Effector memory CD8-positive, alpha-beta T cell (primary cell): ENCODE measurements at places on chromosomes 1 and 21.

- DNase-seq: no peak
Measured at GRCh38 chr21:43720539-43721166, 1.7 kb downstream of the PDXK start.

DNA sequence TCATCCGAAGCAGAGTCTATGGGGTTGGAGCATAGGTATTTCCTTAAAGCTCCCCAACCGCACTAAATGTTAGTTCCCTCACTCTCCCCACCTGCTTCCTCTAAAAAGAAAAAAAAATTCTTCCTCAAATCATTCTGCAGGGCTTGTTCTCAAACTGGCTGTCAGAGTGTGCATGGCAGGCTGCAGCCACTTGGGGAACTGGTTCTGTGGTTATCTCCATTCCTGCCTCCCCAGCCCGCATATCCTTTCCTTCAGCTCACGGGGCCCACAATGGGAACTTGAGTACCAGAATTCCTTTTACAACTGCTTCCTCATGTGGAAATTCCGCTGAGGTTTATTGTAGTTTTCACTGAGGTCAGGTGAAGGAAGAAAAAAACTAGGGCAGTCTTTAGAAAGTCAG is 159.2 kb downstream of the PIGK start:
- no peak for DNase-seq

GRCh38 chr1:190029441-190029840 is 448.2 kb downstream of the BRINP3 start:
- DNase-seq: no peak

GRCh38 chr1:223755992-223756775 is 43.8 kb downstream of the CAPN2 start:
- DNase-seq: no peak

DNA sequence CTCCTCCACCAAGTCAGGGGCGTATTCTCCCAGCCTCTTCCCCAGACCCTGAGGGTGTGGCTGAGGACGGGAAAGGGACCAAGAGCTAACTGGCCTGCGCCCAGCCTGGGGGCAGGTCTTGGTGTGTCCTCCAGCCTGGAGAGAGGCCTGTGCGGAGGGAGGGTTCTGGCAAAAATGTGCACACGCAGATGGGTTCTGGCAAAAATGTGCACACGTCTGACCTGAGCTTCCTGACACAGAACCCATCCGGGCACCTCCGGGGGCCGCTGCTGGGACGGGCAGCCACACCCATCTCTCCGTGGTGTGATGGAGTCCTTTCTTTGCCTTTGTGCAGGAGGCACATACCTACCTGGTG is 23.1 kb upstream of the PKP1 start:
- no peak for DNase-seq

DNA sequence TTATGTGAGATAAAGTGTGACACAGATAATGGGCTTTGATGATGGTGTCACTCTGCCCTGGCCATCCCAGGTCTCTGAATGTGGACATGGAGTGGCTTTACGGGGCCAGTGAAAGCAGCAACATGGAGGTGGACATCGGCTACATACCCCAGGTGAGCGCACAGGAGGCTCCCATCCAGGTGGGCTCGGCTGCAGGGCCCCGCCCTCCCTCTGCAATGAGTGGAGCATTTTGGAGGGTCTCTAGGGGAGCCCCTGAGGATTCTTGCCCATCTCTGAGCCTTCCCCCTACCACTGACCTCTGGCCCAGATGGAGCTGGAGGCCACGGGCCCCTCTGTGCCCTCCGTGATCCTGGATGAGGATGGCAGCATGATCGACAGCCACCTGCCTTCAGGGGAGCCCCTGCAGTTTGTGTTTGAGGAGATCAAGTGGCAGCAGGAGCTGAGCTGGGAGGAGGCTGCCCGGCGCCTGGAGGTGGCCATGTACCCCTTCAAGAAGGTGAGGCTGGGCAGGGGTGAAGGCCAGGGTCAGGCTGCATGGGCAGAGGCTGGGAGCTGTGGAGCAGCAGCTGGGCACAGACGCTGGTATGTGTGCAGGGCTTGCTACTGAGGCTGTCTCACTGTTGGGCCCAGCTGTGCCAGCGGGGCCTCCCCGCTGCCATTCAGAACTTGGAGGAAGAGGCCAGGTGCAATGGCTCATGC is 8.2 kb upstream of the MTFR1L start:
- DNase-seq: no peak

DNA sequence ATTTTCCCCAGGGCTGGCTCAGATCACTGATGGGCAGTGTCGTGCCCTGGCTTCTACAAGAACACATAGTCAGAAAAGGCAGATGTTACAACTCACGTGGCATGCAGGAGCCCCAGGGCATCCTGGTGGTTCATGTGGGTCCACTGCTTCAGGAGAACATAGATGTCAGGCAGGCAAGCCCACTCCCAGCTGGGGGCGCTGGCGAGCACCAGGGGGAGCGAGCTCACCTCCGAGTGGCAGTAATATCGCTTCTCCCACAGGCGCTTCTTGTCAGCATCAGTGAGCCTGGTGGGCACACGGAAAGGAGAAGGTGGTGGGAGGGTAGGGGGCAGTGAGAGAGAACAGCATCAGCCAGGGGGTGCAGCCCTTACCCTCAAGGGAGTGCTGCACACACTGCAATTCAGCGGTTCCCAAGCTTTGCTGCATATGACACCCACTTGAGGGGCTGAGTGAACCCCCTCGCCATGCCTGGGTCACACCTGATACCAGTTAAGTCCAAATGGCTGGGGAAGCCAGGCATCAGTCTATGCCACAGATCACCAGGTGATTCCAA is 34.3 kb upstream of the PPP1R15B start:
- DNase-seq: peak; percentile 46

DNA sequence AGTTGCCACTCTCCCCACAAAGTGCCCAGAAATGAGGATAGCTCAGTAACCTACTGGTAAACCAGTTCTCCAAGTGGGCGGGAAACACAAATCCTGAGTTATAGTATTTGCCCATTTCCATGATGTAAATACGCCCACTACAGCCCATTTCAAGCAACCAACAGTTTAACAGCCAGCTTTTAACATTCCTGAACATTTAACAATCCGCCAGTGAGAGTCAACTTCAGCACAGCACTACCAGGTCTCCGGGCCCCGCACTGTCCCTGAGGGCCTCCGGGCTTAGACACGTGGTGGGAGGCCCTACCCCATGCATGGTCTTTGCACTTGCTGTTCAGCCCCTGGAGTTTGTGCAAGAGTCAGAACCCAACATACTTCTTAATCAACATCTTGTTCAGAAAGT is 132.0 kb upstream of the CTTNBP2NL start:
- no peak for DNase-seq

DNA sequence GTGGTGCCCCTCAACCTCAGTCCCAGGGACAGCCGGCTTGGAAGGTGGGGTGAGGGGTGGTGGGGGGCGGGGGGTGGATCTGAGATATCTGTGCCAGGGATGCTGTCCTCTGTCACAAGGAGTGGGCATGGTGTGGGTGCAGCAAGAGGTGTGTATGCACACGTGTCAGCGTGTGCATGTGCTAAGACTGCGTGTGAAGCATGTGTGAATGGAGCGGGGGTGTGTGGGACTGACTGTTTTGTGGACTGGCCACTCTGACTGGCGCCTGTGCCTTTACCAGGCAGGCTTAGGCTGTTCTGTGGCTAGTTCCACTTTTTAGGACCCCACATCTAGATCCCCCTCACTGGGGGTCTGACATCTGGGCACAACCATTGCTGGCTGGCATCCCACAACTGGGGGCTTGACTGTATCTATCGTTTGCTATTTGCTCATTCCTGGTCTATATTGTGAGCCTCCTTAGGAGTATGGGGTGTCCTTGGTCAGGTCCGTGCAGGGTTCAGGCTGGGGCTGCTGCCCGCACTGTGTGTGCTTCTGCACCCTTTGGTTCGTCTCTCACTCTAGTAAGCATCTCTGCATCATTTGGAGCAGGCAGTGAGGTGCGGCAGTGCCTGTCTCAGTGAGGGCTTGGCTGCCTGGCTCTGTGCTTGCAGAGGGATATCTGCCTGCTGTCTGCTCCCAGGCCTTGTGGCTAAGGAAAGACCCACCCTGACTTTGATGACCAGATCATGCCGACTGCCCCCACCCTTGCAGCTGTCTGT is 1.9 kb downstream of the AMPD2 start:
- DNase-seq: no peak

GRCh38 chr1:107935396-107936064 is 29.4 kb downstream of the VAV3 start:
- no peak for DNase-seq

- no peak for DNase-seq
Measured at GRCh38 chr1:99595041-99595440, 50.9 kb upstream of the PALMD start.

GRCh38 chr1:46039571-46040052 is 92.8 kb downstream of the PIK3R3 start:
- no peak for DNase-seq

GRCh38 chr1:161190962-161191521 is 7.8 kb downstream of the ADAMTS4 start:
- DNase-seq: no peak
